ENCODE measurements at places on chromosomes 1 and 21.
A peak's percentile ranks its signal among the peaks of the same experiment; 100 is the strongest.

- no peak for DNase-seq
Observed at GRCh38 chr1:84907095-84907827, 14.3 kb upstream of the LPAR3 start.

DNA sequence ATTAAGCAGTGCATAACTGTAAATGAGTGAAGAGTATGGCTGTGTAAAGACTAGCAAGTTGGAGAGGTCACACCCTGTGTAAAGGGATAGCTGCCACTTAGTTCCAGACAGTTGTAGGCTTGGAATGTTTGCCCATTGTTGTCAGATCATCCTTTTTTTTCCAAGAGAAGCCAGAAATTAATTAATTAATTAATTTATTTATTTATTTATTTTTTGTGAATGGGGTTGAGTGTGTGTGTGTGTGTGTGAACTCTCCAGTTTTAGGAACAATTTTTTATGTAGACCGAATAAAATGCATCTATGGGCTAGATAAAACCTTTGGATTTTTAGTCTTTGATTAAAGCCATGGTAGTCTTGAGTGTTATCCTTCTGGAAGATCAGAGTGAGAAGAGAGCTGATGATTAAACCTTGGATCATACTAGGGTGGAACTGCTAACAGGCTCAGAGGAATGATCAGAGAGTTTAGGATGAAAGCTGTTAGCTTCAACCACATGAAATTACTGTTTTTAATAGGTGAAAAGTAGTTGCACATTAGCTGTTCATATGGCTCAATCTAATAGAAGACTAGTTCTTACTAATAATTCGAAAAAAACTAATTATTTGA is 58.4 kb downstream of the OSBPL9 start:
- no peak for DNase-seq

- DNase-seq, result peak; percentile 54
Observed at GRCh38 chr1:236141447-236142252, 689 bp upstream of the GPR137B start.

- no peak for DNase-seq
Observed at GRCh38 chr1:42949312-42950115, 9.2 kb downstream of the SLC2A1 start.

DNA sequence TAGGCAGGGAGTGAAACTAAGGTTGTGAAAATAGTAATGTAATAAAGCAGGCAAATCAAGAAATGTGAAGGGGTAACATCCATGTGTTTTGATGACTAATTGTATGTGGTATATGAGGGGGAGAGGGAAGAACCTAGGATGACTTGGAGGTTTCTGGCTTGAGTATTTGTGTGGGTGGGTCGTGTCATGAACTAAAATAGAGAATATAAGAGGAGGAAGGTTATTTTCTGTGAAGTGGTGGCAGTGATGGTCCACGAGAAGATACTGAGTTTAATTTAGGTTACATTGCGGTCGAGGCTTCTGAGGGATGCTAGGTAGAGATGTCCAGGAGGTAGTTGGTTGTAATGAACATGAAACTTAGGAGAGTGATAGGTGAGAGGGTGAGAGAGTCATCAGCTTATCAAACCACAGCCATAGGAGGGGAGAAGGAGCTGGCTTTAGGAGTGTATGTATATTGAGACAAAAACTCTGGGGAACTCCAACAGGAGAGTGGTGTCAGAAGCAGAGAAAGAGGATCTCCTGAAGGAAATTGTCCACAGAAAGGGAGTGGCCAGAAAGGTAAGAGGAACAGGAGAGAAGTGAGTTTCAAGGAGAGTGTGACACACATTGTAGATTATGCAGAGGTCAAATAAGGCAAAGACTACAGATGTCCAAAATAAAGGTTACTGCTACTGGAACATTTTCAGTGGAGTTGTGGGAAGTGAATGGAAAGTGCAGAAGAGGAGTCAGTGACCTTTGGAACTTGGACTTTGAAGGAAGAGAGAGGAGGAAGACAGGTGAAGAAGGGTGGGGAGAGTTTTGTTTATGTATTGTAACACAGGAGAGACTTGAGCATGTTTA is 89.0 kb upstream of the MACF1 start:
- DNase-seq, result no peak

GRCh38 chr1:1191734-1192133 is 14.7 kb downstream of the TNFRSF18 start:
- no peak for DNase-seq

GRCh38 chr1:114118351-114118990 is 35.2 kb downstream of the SYT6 start:
- no peak for DNase-seq

DNA sequence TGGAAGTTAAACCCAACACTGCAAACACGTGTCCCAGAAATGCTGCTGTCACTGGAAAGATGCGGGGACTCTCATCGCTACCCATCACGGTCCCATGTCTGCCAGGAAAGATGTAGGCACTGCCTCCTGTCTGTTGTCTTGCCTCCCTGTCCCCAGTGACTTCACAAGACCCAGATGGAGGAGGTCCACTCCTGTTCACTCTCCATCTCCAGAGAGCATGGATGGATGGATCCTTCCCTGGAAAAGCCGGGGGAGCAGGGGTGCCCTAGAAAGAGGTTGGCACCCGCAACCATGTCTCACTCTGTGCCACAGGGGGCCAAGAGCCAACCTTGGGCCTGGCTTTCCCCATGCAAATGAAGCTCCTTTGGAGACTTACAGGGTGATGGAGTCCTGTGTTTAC is 135.5 kb downstream of the GLIS1 start:
- no peak for DNase-seq

DNA sequence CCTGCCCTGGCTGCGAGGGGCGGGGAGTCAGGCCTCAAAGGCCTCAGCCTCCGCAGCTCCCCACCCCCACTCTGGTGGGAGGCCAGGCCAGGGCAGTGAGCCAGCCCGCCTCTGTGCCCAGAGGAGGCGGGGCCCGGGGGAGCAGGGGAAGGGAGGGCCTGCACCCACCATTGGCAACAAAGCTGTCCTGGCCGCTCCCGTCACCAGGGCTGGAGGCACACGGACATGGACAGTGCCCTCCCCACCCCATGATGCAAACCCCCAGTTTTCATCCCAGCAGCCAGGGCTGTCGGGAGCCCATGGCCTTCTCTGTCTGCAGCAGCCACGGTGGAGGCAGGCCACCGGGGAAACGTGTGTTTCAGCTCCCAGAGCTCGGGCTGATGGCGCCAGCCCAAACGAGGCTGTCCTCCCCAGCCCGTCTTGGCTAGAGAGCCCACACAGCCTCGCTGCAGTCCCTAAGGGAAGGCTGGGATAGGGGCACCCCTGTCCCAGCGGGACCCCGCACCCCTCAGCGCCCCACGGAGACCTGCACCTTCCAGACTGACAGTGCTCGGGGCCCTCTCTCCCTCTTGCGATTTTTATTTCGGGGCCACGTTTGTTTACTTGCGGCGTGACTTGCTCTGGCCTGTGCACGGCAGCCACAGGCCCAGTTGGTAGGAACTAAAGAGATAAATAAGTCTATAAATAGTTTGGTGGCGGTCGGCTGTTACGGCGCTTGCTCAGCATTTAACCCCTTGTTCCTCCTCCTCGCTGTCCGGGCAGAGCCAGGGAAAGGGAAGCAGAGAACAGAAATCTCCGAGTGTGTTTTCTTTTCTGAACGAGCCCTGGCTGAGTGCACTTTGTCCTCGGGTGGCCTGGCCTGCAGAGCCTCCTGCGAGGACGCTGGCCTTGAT is 101.8 kb downstream of the PRDM16 start:
- DNase-seq, result peak; percentile 84

GRCh38 chr21:41564871-41565274 is 56.9 kb upstream of the TMPRSS2 start:
- DNase-seq, result no peak

- no peak for DNase-seq
Observed at GRCh38 chr1:28807986-28808385, 4.0 kb upstream of the OPRD1 start.

- peak; percentile 64 for DNase-seq
Observed at GRCh38 chr1:107430540-107431228, 289.8 kb downstream of the NTNG1 start.

DNA sequence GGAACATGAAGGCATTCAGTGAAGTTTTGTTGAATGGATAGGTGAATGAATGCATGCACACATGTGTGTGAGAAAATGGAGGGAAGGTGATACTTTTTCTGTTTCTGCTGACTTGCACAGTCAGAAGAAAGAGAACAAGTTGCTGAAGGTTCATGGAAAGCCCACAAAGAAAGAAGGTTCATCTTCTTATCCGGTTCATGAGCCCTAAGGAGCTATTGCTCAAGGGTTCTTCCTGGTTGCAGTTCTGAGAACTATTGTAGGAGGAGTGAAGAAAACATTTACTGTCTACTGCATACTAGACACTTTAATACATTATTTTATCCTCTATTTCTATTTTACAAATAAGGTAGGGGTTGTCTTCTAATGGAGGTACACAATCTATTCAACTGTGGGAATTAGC is 13.4 kb upstream of the NIBAN1 start:
- no peak for DNase-seq

- DNase-seq, result no peak
Observed at GRCh38 chr1:160607672-160608032, 28.4 kb upstream of the CD84 start.

DNA sequence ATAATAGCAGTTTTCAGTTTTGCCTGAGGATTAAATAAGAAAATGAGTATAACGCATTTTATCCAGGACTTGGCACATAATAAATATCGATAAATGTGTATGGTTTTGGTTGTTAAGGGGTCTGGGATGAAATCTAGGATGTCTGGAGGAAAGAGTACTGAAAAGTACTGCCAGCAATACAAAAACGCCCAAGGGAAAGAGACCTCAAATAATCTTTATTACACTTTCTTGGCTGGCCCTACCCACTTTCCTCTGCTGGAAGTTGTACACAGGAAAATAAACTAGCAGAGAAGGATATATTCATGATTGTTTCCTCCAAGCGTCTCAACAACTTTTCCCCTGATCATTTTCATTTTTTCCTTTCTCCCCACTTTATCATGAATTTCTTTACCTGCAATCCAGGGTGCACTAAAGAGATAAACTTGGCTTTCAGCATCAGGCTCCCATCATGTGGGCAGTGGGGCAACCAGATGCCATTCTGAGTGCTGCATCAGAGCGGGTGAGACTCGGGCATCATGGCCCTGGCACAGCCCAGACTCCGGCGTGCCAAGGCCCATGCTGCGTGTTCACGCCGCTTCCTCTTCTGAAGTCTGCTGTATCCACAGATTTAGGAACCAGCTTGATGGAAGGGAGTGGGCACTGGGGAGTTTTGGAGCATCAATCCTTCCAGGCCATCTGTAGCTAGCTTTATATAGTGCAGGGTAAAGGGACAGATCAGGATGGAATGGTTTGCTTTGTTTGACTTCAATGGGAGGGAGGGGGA is 35.8 kb upstream of the PLXNA2 start:
- no peak for DNase-seq

GRCh38 chr1:207948536-207949250 is 37.8 kb upstream of the CD34 start:
- DNase-seq, result no peak

Data from testis (tissue), 5 donors.